ENCODE measurements at places on chromosomes 1 and 21.

DNA sequence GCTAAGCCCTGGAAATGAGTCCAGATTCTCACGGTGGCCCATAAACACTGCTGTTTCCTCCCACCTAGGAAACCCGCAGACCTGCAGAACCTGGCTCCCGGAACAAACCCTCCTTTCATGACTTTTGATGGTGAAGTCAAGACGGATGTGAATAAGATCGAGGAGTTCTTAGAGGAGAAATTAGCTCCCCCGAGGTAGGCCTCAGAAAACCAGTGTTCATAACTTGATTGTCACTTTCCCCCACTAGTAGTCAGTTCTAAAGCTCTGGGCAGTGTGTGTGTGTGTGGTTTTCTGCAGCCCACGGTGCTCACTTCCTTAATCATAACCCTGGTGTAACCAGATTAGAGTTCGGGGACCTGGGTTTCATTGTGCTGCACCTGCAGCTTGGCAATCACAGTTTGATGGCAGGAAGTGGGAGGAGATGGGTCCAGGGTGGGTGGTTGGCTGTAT, 39.1 kb downstream of the CLIC6 start:
- DNase-seq, result no peak

GRCh38 chr1:151762941-151763921, at the start of gene MRPL9:
Gene MRPL9, minus strand, starts transcription at chr1:151763496. Its CDS starts 17 bp downstream, at chr1:151763479.
- DNase-seq, result no peak

GRCh38 chr1:100759188-100759587, 39.6 kb downstream of the VCAM1 start:
- DNase-seq, result no peak

GRCh38 chr1:232452117-232452516, 177.8 kb downstream of the SIPA1L2 start:
- no peak for DNase-seq

DNA sequence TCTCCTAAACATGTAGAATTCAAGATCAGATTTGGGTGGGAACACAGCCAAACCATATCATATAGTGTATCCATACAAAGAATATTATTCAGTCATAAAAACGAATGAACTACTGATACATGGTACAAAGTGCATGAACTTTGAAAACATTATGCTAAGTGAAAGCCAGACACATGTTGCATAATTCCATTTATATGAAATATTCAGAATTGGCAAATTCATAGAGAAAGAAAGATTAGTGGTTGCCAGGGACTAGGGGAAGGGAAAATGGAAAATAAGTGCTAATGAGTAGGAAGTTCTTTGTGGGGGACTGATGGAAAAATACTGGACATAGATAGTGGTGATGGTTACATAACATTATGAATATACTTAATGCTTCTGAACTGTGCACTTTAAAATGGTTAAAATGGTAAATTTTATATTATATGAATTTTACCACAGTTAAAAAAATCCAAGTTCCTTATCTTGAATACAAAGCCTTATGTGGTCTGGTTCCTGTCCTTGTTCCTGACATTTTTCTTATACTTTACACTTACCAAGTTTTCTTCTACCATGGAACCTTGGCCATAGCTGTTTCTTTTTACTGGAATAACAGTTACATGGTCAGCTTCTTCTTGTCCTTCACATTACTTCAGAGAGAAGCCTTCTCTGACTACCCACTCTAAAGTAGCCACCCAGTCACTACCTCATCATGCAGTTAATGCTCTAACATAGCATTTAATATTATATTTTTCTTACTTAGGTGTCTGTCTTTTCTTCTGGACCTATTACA, 64.0 kb downstream of the CCDC18 start:
- no peak for DNase-seq

- DNase-seq, result no peak
Measured at GRCh38 chr1:9690440-9691107, 39.0 kb downstream of the PIK3CD start.

DNA sequence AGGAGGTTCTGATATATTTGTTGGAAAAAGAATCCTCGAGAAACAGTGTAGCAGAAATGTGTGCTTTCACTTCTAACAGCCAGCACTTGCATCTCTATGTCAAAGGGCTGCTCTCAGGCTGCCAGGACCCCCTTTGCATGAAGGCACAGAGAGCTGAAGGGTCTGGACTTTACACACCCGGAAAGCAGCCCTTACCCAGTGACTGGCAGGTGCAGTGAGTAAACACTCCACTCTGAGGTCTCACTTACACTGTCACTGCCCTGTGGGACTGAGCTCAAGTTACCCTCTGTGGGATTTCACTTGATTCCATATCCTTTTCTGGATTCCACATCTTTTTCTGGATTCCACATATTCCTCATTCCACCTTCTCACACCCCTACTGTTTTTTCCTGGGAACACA, 40.8 kb upstream of the PPP2R5A start:
- DNase-seq, result no peak
